ENCODE measurements at places on chromosomes 5 and 9. TPM values are rescaled to one million over a fixed set of nuclear protein-coding genes. Genes with fewer than 3 reads are reported as not detected.

NDUFB6 gene
- 91.9 TPM for total RNA-seq

FOXI1 gene
- not detected for total RNA-seq

CEL gene
- total RNA-seq = 0.07 TPM

FOXD4L3 gene
- total RNA-seq = not detected

PITX1 gene
- not detected for total RNA-seq

ADAMTSL2 gene
- not detected for total RNA-seq

CDC20B gene
- not detected for total RNA-seq

GABBR2 gene
- total RNA-seq = 2.3 TPM

EDIL3 gene
- 0.44 TPM for total RNA-seq

MARCOL gene
- total RNA-seq = not detected

OR1J2 gene
- not detected for total RNA-seq

LCN1 gene
- not detected for total RNA-seq

CDH12 gene
- not detected for total RNA-seq

PRDM12 gene
- total RNA-seq = not detected

PRR16 gene
- total RNA-seq = not detected

SLC23A1 gene
- not detected for total RNA-seq

SHISAL2B gene
- not detected for total RNA-seq

CARD6 gene
- 21.7 TPM for total RNA-seq

EQTN gene
- not detected for total RNA-seq

SLC22A4 gene
- 12.0 TPM for total RNA-seq

ENHO gene
- not detected for total RNA-seq

MACROH2A1 gene
- 162 TPM for total RNA-seq

PCDHA2 gene
- 0.10 TPM for total RNA-seq

NR6A1 gene
- 0.54 TPM for total RNA-seq

ALDOB gene
- total RNA-seq = not detected

ANKRD34B gene
- total RNA-seq = not detected

ATOX1 gene
- 169 TPM for total RNA-seq

SLC6A18 gene
- not detected for total RNA-seq

FOXD4 gene
- total RNA-seq = not detected

MSMP gene
- total RNA-seq = 1.0 TPM

SPINK6 gene
- not detected for total RNA-seq

FSTL4 gene
- not detected for total RNA-seq

CYLC2 gene
- not detected for total RNA-seq

IL13 gene
- total RNA-seq = not detected

CTXN3 gene
- total RNA-seq = not detected

DAPK1 gene
- 13.8 TPM for total RNA-seq

ADAMTS13 gene
- 0.20 TPM for total RNA-seq

AGXT2 gene
- not detected for total RNA-seq

NEUROG1 gene
- not detected for total RNA-seq

NR5A1 gene
- not detected for total RNA-seq

LCP2 gene
- total RNA-seq = 9.4 TPM

JADE2 gene
- 25.6 TPM for total RNA-seq

DNM1 gene
- not detected for total RNA-seq

CCDC180 gene
- 1.4 TPM for total RNA-seq

GCNT1 gene
- total RNA-seq = 1.5 TPM

SLC9A3 gene
- total RNA-seq = 4.2 TPM

LRRC19 gene
- total RNA-seq = not detected

GABRA6 gene
- not detected for total RNA-seq
